CD8-positive, alpha-beta T cell (primary cell): ENCODE measurements at places on chromosomes 1 and 21.

DNA sequence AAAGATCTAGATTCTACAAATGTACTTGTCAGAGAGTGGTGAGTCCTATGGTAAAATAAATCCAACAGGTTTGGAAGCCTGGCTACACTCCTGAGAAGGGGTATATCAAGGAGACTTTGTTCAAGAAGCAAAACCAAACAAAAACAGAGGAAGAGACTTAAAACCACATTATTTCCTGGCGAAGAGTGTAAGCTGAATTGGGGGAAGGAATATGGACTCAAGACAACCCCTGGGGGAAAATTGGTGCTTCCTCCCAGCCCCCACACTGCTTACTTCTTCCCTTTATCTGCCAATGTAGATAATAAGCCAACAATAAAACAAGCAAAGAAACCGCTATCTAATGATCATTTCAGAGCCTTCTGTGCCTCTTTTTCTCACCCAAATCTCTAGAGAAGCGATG is 48.4 kb upstream of the ZBTB18 start:
- DNase-seq, result no peak

DNA sequence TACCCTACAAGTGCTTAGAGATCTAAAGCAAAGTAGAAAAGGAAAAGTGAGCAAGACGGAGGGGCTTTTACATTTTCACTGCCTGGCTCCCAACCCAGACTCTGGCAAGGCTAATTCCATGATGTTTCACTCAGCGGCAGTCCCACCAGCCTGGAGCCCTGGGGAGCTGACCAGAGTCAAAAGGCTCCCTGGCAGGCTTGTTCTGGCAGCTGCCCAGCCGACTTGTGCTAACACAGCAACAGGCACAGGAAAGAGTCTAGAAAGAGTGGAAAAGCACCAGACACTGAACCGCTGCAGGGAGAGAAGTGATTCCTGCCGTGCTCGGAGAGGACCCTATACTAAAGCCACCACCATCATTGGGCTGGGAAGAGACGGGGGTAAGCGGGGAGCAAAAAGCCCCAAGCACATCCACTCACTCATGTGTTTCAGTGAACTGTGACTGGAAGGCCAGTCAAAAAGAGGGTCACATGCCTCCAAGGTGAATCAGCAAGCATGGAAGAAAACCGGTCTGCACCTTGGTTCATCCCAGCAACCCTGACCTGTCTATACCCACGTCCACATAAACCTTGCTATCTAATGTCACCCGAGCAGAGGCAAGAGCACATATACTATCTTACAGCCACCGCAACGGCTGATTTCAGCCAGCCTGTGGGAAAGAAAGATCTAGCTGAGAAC is 8.0 kb downstream of the SMIM12 start:
- no peak for DNase-seq

- DNase-seq, result no peak
Observed at GRCh38 chr1:41394959-41395956, 34.0 kb downstream of the FOXO6 start.

DNA sequence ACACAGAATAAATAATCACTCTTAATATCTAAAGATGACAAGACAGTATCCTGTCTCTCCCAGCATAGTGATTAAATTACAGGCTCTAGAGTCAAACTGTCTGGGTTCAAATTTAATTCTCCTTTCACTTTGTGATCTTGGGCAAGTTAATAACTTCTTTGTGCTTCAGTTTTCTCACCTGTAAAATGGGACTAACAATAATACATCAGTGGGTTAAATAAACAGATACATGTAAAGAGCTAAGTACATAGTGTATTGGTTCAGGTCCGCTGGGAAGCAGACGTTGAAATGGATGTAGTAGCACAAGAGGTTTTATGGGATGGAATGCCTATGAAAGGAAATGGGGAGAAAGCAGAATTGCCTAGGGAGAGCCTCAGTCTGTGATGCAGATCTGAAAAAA is 10.7 kb downstream of the ZFYVE9 start:
- no peak for DNase-seq

DNA sequence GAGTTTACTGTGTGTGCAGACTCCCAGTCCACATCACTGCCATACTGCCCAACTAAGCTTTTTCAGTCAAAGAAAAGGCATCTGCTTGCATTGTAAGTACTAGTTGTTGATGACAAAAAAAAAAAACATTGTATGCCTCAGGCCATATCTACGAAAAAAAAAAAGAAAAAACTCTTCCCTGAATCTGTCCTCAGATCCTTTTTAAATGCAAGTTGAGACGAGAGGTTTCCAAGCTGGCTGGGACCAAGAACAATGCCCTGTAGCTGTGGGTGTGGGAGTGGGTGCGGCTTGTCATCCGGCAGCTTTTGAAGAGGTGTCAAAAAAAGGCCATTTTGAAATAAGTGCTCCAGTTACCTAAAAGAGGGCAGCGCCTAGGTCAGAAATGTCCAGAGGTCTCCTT is 29.2 kb upstream of the HHAT start:
- no peak for DNase-seq

GRCh38 chr1:243924188-243924587 is 74.1 kb upstream of the AKT3 start:
- no peak for DNase-seq

GRCh38 chr1:71908303-71908702 is 374.0 kb downstream of the NEGR1 start:
- DNase-seq, result no peak

- no peak for DNase-seq
Observed at GRCh38 chr1:42950116-42950481, 8.6 kb downstream of the SLC2A1 start.
